ENCODE measurements at places on chromosomes 16 and 17. TPM values are rescaled to one million over a fixed set of nuclear protein-coding genes. Genes with fewer than 3 reads are reported as not detected.

Gene GPATCH8
- total RNA-seq, result 56.1 TPM

Gene ZG16
- total RNA-seq, result not detected

Gene ERN2
- total RNA-seq, result 3.2 TPM

Gene HELZ
- 58.4 TPM for total RNA-seq

Gene RASD1
- 28.9 TPM for total RNA-seq

Gene ABI3
- total RNA-seq, result 8.9 TPM

Gene FNDC8
- total RNA-seq, result not detected

Gene C16orf46
- total RNA-seq, result 1.3 TPM

Gene GRAP
- total RNA-seq, result 1.6 TPM

Gene PRKCB
- 3.4 TPM for total RNA-seq

Gene ADAD2
- not detected for total RNA-seq

Gene CCL11
- total RNA-seq, result not detected

Gene MAPT
- 4.6 TPM for total RNA-seq

Gene TBC1D3G
- not detected for total RNA-seq

Gene MIF4GD
- 32.5 TPM for total RNA-seq

Gene COTL1
- total RNA-seq, result 46.8 TPM

Gene DLX4
- total RNA-seq, result not detected

Gene LITAFD
- total RNA-seq, result not detected

Gene KRTAP9-4
- total RNA-seq, result not detected

Gene RAPGEFL1
- 21.7 TPM for total RNA-seq

Gene PYY
- not detected for total RNA-seq

Gene TAF1C
- 75.9 TPM for total RNA-seq

Gene DRC3
- 0.27 TPM for total RNA-seq

Gene DHRS7C
- total RNA-seq, result not detected

Gene PIGQ
- total RNA-seq, result 80.1 TPM

Gene TOX3
- total RNA-seq, result not detected

Gene WBP2
- 83.1 TPM for total RNA-seq

Gene EVPLL
- not detected for total RNA-seq

Gene TANGO6
- total RNA-seq, result 37.3 TPM

Gene NLRP1
- total RNA-seq, result 62.7 TPM

Gene ZNF785
- total RNA-seq, result 10.9 TPM

Gene NPIPB13
- 14.0 TPM for total RNA-seq

Gene CACNG3
- total RNA-seq, result not detected

Gene PHOSPHO1
- total RNA-seq, result 0.95 TPM

Gene PHKG2
- total RNA-seq, result 25.6 TPM

Gene ADCY9
- 83.8 TPM for total RNA-seq

Gene NOL11
- 12.2 TPM for total RNA-seq

Gene SOX8
- 10.1 TPM for total RNA-seq

Gene TEFM
- 9.1 TPM for total RNA-seq

Gene MMP2
- 249 TPM for total RNA-seq

Gene SPEM1
- not detected for total RNA-seq

Gene PRSS53
- total RNA-seq, result 13.7 TPM

Gene KRTAP4-5
- not detected for total RNA-seq

Gene HBZ
- total RNA-seq, result not detected

Gene MYCBPAP
- 0.56 TPM for total RNA-seq

Gene ARL17A
- 16.1 TPM for total RNA-seq

Gene CENPN
- total RNA-seq, result 48.1 TPM

Gene ABCA8
- 62.2 TPM for total RNA-seq

Gene KRT33A
- total RNA-seq, result not detected

Gene GP2
- 2.6 TPM for total RNA-seq

Measured in thoracic aorta (tissue), 2 donors.